ENCODE measurements at places on chromosomes 6 and 20.

DNA sequence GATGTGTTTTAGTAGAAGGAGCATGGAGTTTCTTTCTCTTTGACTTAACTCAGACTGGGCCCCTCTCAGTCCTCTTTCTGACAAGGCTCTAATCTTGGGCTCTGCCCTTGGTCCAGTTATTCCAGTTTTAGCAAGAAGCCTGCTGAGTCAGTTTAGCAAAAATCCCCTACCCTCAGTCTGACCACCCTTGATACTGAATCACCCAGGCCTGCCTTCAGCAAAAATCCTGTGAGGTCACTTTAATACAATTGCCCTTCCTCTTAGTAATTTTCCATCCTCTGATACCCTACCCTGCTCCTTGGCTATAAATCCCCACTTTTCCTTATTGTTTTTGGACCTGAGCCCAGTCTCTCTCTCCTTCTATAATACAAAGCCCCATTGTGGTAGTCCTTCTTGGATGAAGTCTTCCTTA, 326.7 kb upstream of the NOX3 start:
- peak; percentile 88 for DNase-seq

DNA sequence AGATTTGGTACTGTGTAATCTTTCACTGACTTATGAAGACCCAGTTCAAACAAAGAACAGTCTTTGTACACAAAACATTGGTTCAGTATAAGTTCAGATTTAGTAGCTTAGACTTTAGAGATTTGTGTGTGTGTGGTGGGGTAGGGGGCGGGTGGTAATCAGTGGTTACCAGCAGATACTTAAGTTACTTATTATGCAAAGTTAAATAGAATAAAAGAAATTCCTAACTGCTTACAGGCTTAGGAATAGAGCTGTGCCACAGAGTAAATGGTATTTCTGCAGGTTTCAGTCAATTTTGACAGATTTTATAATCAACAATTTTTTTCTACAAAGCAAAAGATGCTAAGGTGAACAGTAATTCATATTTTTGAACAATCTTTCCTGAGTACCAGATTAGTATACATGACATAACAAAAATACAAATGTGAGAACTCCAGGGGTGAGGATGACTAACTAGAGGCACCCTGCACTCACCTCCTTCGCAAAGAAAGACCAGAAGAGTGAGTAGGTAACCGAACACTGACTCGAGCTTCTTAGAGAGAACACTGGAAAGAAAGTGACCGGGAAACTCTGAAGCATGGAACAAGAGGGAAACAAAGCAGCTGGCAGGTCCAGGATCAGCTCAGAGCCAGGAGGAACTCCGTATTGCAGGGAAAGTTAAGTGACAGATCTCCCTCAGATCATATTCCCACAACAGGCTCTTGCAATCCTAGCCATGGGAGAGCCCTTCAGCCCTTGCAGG, 560.6 kb downstream of the COL12A1 start:
- no peak for DNase-seq

- DNase-seq = no peak
Measured at GRCh38 chr20:25269057-25269832, 21.4 kb downstream of the PYGB start.

DNA sequence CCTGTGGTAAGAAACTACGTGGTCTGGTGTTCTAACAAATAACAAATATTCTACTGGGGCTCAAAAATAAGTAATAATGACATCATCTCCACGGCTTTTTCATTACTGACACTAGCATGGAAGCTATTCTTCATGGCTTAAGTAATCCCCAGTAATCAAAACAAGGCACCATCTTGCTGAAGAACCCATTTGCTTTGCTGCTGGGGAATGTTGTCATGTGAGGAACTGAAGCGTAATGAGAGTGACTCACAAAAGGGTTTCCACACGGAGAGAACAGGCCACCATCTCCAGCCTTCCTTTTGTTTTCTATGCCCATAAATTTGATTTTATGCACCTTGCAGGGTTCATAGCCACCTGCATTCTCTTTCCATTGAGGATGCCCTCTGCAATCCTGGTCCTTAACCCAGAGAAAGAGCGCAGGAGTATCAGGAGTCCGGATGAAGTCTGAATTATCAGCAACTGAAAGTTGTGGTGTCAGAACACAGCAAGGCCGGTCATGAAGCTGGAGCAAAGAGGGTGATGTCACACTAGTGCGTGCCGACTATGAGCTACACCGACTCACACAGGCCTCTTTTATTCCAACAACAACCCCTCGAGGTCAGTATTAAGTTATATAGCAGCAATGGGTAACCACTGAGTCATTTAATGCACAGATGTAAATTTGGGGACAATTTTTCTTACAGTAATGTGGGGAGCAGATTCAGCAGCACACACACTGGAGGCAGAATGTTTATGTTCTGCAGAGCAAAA, 173.7 kb upstream of the SSTR4 start:
- no peak for DNase-seq

DNA sequence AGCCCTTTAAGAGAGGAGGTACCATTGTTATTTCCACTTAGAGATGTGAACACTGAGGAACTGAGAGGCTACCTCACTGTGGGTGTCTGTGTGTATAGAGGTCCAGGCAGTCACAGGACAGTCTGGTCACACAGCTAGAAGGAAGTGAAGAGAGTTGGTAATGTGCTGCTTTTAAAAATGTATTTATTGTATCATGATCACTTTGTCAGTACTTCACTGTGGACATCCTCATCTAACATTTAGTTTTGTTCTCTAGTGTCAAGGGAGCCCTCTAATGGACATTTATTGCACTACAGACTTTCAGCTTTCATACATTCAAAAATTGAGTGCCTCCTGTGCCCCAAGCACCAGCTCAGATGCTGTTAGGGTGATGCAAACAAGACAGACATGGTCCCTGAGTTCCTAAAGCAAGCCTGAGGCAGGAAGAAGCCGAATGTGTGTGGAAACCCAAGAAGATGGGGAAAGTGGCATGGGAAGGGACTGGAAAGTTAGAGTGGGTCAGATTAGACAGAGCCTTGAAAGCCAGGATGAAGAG, 123.0 kb downstream of the SLC16A10 start:
- peak; percentile 60 for DNase-seq

DNA sequence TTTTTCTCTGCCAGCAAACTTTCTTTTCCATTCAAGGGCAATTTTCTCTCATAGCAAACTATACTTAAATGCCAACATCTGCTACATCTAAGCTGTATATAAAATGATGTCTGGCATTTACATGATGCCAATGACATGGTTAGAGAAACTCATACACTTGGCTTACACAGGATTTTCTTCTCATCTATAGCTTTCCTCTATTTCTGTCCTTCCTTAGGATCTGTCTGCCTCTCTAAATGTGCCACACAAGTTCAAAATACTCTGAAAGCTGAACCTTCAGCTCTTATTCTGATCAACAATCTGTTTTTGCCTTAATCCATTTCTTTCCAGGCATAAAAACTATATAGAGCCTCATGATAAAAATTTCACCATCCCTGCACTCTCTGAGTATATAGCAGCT, 290.9 kb upstream of the RNF217 start:
- no peak for DNase-seq

- DNase-seq = peak; percentile 34
Measured at GRCh38 chr6:128725271-128726233, 157.4 kb upstream of the LAMA2 start.

DNA sequence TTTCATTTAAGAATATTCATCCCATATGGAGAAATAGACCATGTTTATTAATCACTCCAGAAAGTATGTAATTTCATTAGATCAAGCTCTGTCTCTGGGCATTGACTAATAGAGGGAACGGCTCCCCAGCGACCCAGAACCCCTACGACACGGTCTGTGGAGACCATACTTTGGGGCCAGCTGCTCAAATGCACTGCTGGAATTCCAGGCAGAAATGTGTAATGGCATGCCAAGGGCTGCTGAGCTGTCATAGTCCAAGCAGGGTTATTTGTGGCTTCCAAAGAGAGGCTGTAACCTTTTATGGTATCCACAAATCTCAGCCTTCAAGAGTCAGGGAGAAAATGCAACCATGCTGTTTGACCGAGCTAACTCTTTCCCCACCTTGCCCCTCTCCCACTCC, 755.8 kb downstream of the DHX35 start:
- DNase-seq = no peak

DNA sequence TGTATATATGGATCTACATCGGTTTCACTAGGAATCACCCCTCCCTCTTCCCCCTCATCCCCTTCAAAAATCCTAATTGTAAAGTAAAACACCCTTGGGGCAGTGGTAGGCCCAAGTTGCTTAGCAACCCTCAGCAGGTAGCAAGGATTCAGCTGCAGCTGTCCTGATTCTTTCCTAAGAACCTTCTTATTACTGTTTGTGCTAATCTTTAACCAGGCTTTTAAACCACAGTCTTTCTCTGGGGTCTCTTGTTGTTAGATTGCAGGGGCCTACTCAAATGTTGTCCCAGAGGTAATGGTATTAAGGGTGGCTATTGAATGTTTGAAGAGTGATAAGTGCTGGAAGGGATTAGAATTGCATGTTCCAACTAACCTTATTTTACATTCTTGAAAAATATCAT, 46.4 kb downstream of the PRL start:
- no peak for DNase-seq

DNA sequence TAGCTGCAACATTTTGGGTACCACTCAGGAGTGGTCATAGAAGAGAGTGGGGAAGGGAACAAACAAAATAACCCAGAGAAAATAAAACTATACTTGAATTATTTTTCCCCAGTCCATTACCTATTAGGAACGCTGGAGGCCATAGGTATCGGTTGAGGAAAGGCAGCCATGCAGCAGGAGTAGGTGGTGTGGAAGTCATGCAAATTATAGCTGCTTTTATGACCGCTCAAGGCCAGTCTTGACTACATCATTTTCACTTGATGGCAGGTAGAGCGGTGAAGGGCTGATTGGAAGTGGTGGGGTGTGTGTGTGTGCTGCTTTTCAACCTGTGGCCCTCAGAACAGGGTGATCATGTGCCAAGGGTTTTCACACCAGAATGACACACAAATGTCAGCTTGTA, 36.5 kb upstream of the KIF13A start:
- DNase-seq = no peak
